ENCODE measurements at places on chromosomes 3 and 15.
A peak's percentile ranks its signal among the peaks of the same experiment; 100 is the strongest.

DNA sequence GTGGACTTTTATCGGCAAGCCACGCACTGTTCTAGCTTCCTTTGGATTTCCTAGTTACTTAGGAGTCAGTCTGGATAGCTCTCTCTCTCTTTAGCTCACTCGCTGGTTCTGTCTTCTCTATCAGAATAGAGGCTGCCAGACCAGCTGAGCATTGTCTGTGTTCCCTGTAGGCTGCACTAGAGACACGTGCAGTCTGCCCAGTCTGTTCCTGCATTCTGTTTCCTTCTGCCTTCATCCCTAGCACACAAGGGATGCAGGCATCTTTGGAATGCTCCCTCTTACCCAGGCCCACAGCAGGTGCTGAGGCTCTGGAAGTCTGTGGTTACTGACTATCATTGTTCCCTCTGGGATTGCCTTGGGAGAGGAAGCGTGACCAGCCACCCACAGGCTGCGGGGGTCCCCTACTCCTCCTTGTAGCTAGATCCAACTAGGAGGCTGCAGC, 322.8 kb downstream of the ZNF621 start:
- no peak for DNase-seq

DNA sequence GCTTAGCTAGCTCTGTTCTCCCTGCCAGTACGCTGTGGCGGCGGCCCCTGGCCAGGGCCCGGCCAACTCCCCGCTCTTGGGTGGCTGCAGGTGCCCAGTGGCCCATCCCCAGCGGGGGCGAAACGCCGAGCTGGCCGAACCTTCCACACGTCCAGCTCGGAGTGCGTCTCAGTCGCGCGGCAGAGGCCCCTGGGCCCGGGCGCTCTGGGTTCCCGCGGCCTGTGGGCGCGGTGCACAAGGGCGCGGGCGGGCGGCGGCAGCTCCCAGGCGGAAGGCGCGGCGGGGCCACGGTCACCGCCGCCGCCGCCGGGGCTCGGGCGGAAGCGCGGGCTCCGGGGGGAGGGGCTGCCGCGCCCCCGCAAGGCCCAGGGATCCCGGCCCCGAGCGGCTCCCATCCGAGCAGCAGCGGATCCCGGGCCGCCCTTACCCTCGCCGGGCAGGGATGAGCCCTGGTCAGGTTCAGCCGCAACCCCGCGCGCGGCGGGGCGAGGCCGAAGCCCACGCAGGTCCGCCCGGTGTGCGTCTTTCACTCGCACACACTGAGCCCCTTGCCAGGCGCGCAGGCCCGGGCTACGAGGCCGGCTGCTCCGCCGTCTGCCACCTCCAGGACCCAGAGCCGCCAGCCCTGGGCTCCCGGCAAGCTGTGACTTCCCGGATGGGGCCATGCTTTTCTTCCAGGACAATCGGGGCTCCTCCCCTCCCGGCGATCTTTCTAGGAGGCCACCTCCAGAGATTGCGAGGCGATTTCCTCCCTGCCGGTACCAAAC, 54.2 kb downstream of the CCDC54 start:
- DNase-seq = no peak

DNA sequence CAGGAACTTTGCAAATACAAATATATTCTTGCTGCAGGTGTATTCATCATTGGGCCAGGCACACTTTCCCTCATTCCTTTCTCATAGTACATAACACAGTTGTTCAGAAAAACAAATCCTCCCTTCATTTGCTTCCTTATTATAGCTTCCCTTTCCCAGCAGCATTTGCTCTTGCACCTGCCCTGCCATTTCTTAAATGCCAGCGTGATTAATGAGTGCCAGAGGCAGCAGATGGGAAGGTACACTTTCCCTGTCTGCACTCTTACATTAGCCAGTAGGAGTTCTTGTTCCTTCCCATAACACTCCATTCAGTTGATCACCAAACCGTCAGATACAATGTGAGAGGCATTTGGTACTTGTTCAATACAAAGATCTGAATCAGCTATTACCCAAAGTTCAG, 128.5 kb upstream of the GAP43 start:
- no peak for DNase-seq

DNA sequence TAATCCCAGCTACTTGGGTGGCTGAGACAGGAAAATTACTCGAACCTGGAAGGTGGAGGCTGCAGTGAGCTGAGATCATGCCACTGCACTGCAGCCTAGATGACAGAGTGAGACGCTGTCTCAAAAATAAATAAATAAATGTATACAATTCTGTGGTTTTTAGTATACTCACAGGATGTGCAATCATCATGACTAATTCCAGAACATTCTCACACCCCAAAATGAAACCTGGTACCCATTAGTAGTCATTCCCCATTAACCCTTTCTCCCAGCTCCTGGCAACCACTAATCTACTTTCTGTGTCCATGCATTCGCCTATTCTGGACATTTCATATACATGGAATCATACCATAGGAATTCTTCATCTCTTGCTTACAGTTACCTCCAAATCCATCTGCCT, 44.5 kb downstream of the LRRFIP2 start:
- DNase-seq = peak; percentile 31

GRCh38 chr3:140399871-140400270, 278.0 kb upstream of the TRIM42 start:
- DNase-seq = no peak

DNA sequence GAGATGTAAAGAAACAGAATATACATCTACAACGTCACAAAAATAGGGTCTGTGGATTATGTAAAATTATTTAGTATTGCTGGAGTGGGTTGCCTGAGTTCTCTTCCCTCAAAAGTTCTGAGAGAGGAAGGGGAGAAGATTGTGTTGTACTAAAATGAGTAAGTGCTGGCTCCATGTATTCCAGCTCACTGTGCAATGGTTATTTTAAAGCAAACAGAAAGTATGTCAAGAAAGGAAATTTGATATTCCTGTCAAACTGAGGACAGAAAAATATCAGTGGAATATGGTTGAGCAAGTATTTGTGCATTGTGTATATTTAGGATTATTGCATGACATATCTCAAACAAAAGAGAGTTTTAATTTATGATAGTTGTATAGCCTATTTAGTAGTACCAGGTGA, 2.2 kb downstream of the TRPC1 start:
- DNase-seq = no peak

- DNase-seq = no peak
Observed at GRCh38 chr3:172965256-172965655, 175.8 kb downstream of the SPATA16 start.

DNA sequence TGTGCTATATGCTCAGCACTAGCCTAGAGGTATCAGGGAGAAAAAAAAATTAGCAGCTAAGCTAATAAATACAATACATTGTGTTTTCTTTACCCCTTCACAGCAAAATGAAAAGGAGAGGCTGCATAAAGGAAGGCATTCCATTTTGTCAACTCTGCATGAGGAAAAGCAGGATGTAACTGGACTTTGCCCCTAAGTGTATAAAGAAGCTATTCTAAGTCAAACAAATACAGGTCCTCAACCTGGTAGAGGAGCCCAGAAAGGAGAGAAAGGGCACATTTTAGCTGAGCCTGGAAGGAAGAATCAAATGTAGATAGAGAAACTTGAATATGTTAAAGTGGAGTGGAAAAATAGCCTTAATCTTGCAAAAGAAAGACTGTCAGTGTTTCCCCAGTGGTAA, 89.0 kb upstream of the SPRED1 start:
- no peak for DNase-seq

- DNase-seq = no peak
Observed at GRCh38 chr15:63907521-63907920, 73.8 kb upstream of the HERC1 start.

- DNase-seq = no peak
Observed at GRCh38 chr3:130960139-130960795, 66.4 kb downstream of the ASTE1 start.

- DNase-seq = no peak
Observed at GRCh38 chr15:35827911-35828310, 281.9 kb upstream of the DPH6 start.

DNA sequence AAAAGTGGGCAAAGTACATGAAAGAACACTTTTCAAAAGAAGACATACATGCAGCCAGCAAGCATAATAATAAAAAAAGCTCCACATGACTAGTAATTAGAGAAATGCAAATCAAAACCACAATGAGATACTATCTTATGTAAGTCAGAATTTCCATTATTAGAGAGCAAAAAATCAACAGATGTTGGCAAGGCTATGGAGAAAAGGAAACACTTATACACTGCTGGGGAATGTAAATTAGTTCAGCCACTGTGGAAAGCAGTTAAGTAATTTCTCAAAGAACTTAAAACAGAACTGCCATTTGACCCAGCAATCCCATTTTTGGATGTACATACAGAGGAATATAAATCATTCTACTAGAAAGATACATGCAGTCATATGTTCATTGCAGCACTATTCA, 360.7 kb downstream of the NSUN3 start:
- no peak for DNase-seq

DNA sequence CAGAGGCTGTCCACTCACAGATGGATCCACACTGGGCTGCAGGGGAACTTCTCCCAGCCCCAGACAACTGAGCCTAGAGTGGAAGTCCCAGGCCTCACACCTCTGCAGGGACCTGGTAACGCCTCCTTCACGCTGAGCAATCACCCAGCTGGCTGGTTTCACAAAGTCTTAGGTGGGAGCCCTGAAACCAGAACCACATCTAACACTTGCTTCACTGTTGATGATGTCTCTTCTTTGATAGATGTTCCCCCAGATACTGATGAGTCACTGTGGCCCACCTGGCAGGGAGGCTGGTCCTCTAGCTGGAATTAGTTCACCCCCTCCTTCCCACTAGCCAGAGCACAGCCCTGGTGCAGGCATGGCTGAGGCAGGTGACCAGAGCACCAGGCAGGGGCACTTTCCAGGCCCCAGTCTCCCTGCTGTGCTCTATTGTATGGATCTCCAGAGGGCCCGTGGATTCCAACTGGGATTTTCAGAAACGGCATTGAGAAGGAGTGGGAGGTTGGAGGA, 33.5 kb downstream of the MYL3 start:
- DNase-seq = no peak

- no peak for DNase-seq
Observed at GRCh38 chr3:179962629-179963387, 73.9 kb downstream of the PEX5L start.

- no peak for DNase-seq
Observed at GRCh38 chr15:80405554-80405850, 1.3 kb downstream of the ARNT2 start.

DNA sequence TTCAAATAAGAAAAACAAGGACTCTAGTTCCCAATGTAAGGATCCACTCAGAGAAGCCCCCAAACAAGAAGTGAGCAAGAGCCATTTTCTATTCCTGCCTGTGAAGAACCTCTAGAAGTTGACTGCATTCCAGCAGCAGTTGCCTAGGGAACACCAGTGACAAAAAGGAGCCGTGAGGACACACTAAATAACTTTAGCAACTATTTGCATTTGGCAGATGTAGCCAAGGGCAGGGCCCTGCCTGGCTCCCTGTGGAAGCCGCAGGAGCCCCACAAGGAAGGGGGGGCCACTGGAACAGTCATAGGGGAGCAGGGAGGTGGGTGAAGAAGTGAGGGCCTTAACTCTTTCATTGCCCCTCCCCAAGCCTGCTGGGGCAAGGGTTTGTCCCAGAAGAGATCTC, 470.2 kb upstream of the PROK2 start:
- no peak for DNase-seq

- DNase-seq = no peak
Observed at GRCh38 chr15:39247574-39247973, 333.3 kb upstream of the THBS1 start.

GRCh38 chr3:187741403-187742350, 3.6 kb downstream of the BCL6 start:
- DNase-seq = no peak

DNA sequence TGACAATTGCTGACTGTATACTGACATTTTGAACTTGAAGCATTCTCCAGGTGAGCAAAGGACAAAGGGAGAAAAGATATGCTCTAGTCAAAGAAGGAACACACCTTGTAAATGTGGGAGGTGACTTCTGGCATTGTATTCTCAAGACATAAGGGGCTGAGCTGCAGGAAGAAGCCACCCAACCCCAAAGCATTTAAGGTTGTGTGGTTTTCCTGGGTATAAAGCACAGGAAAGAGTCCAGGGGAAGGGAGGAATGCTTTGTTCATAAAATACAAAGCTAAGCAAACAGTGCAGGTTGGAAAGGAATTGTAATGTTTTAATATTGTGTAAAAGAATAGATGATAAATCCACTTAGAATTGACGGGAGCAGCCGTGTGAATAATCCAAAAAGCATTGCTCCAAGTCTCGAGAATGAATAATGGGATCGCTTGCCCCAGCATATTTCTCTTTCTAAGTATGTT, 102.4 kb upstream of the LRIG1 start:
- DNase-seq = no peak

DNA sequence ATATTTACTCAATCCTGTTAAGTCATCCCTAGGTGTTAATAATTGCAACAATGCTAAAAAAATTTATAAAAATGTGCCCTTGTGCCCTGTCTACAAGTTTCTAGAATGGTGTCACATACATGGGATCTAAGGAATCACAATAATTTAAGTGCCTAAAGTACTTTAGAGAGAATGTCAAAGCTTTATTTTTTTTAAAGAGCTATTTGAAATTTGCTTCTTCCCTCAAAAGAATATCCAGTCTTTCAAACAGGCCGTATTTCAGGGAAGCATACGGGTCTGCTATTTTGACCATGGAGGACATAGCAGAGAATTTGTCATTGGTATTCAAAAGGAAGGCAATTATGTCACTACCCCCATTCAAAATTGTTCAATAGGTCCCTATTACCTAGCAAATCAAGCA, 29.7 kb downstream of the MEIS2 start:
- DNase-seq = no peak

DNA sequence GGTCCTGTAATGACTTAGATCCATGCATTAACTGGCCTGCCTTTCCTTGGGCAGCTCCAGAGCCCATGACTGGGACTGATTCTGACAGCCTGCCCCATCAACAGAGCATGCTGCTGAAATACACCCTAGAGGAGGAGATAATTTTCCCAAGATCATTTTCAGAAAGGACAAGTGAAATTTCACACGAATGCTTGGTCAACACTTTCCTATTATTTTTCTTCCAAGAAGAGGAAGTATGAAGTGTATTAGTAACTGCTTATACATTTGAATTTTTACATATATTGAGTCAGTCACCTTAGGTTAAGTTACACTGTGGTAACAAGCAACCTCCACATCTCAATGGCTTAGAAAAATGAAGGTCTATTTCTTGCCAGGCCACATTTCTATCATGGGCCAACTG, 9.7 kb upstream of the NMNAT3 start:
- DNase-seq = no peak

DNA sequence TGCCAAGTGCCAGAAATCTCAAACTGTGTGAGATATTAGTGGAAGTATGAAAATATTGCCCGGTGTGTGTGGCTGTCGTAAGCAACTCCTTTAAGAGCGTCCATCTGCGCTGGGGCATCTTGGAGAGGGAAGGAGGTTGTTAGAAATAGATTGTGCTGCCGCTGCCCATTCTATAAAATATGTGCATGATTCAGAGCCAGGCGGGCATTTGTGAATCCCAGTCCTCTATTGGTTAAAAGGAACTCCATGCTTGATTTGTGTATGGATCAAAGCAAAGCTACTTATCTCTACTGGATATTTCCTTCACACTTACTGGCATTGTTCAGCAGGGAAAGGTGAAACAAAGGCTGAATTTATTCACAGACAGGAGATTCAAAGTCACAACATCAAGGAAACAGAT, 89.6 kb upstream of the SNRK start:
- no peak for DNase-seq

- peak; percentile 7 for DNase-seq
Observed at GRCh38 chr15:73165844-73166243, 113.6 kb downstream of the NEO1 start.

- peak; percentile 38 for DNase-seq
Observed at GRCh38 chr3:43105596-43106292, at the start of gene POMGNT2. Gene POMGNT2 (minus strand): TSS chr3:43106079. CDS start chr3:43081431, 24,648 bp downstream.

- DNase-seq = no peak
Observed at GRCh38 chr3:156090126-156090525, 30.3 kb upstream of the KCNAB1 start.
